Hypothalamus (tissue), 51 donors: ENCODE measurements at places on chromosomes 3 and 15.

DNA sequence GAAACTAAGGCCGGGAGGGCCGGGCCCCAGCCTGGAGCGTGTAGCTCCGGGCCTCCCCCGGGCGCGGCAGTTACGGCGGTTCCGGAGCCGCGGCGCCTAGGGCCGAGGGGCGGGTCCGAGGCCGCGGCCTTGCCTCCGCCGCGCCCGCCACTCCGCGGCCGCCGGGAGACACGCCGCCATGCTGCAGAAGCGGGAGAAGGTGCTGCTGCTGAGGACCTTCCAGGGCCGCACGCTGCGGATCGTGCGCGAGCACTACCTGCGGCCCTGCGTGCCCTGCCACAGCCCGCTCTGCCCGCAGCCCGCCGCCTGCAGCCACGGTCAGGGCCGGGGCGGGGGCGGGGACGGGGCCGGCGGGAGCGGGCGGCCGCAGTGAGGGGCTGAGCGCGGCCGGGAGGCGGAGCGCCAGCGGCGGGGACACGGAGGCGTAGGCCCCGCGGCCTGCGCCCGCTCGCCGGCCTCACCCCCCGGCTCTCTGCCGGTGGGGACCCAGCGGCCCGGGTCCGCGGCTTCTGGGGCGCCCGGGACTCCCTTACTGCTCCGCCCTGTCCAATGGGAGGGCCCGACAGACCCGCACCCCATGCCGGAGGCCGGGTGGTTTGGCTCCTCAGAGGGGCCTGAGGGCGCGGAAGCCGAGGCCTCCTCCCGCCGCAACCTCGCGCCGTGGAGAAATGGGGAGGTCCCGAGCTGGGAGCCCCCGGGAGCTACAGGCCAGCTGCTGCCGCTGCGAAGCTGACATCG is at the start of gene DIS3L:
TSS of gene DIS3L (plus strand) at position 150 of the 738 bp plus-strand sequence. CDS start at position 179, 29 bp downstream.
- DNase-seq = peak; percentile 53

DNA sequence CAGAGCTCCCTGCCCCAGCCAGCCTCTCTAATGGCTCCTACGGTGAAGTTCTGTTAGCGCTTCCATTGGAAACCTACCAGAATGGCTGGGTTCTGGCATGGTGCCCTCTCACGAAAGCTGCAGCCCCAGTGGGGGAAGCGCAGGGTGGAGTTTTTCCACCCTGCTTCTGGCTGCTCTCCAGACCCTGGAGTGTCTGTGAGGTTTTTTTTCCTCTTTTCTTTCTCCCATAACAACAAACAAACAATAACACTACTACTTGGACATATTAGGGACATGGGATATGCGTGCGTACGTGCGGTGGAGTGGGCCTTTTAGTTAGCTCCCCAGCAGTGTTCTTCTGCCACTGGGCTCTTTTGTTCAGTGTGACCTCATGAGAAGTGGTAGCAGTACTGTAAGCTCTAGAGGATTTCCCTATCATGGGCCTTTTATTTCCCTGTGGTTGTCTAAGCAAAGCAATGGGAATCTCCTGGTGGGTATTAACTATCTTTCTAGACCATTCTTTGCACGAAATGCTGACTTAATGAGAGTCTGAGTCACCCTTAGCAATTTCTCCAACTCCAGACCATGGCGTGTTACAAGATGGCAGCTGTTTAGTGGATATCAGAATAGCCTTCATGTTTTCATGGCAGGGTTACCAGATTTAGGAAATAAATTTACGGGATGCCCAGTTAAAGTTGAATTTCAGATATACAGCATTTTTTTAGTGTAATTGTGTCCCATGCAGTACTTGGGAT is 161.9 kb downstream of the FNDC3B start:
- no peak for DNase-seq

GRCh38 chr3:47098910-47099309 is 65.0 kb downstream of the SETD2 start:
- no peak for DNase-seq

- no peak for DNase-seq
Measured at GRCh38 chr15:74257623-74258022, 21.5 kb downstream of the CCDC33 start.

GRCh38 chr3:101279162-101279561 is 41.2 kb downstream of the IMPG2 start:
- DNase-seq = no peak

DNA sequence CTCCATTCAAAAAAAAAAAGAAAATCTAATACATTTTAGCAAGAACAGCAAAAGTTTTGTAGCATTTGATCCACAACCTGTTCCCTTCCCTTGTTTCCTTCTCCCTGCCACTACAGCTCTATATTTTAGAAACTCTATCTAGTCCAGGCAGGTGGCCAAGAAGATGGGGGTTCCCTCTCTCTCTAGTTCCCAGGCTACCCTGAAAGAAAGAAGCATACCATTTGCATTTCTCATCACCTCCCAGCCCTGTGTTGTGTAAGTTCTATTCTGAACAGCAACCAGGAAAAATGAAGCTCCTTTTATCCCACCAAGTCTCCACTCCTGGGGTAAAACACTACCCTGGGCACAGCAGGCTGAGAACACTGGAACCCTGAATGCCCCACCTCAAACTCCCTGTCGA is 100.0 kb downstream of the PCCB start:
- no peak for DNase-seq

- DNase-seq = no peak
Measured at GRCh38 chr3:14379843-14380242, 22.6 kb upstream of the SLC6A6 start.

DNA sequence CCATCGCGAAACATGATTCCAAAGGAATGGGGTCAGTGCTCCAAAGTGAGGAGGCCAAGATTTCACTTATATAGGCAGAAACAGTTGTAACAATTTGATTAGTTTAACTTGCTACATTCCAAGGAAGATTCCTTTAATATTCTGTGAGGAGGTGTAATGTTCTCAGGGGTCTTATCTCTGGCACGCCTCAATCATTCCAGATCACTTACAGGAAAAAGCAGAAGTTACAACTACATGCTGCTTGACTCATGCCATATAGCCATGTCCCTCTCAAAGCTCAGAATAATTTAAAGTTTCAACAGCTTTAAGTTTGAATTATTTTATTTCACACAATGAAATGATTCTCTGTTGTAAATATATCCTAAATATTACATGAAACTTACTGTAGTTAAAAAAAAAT is 3.5 kb upstream of the FYTTD1 start:
- DNase-seq = no peak

DNA sequence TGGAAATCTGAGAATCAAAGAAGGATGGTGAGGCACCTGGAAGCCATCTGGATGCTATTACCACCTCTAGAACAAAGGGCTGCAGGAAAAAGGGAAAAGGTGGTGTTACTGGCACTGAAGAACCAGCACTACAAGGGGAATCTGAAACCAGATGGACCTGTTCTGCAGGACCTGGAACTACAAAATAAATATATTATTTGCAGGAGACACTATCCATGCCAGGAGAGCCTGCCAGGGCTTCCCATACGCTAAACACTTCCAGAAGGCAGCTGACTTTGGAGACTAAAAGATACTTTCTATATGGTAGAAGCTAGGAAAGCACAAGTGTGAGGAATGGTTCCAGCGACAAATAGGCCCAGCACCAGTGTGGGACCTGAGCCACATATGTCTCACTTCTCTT is 83.4 kb upstream of the POU1F1 start:
- DNase-seq = no peak

GRCh38 chr15:51162865-51163762 is 68.4 kb upstream of the TNFAIP8L3 start:
- peak; percentile 64 for DNase-seq

DNA sequence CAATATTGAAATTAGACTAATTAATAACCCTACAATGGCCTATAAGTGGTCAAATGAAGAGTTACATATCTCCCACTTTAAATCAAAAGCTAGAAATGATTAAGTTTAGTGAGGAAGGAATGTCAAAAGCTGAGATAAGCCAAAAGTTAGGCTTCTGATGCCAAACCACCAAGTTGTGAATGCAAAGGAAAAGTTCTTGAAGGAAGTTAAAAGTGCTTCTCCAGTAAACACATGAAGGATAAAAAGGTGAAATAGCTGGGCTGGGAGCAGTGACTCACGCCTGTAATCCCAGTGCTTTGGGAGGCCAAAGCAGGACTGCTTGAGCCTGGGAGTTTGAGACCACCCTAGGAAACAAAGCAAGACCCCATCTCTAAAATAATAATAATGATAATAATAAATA is 46.9 kb upstream of the DCUN1D1 start:
- DNase-seq = no peak

- no peak for DNase-seq
Measured at GRCh38 chr3:186152361-186152798, 43.5 kb upstream of the ETV5 start.

GRCh38 chr15:86557018-86557550 is 477.4 kb downstream of the AGBL1 start:
- DNase-seq = no peak

GRCh38 chr15:77391372-77391951 is 28.4 kb downstream of the PEAK1 start:
- DNase-seq = no peak

- no peak for DNase-seq
Measured at GRCh38 chr15:25797936-25798901, 64.9 kb downstream of the ATP10A start.

GRCh38 chr3:189369636-189370035 is 197.9 kb downstream of the TPRG1 start:
- DNase-seq = no peak

- DNase-seq = peak; percentile 1
Measured at GRCh38 chr3:117628823-117629291, 919.3 kb downstream of the TUSC7 start.

GRCh38 chr3:167969548-167969947 is 126.2 kb downstream of the GOLIM4 start:
- DNase-seq = no peak

GRCh38 chr3:99969136-99969535 is 145.2 kb downstream of the FILIP1L start:
- no peak for DNase-seq

GRCh38 chr3:140636406-140637138 is 41.3 kb upstream of the TRIM42 start:
- DNase-seq = no peak

GRCh38 chr3:160830796-160831195 is 74.8 kb downstream of the PPM1L start:
- DNase-seq = no peak

GRCh38 chr3:31960793-31961431 is 20.1 kb downstream of the OSBPL10 start:
- no peak for DNase-seq

DNA sequence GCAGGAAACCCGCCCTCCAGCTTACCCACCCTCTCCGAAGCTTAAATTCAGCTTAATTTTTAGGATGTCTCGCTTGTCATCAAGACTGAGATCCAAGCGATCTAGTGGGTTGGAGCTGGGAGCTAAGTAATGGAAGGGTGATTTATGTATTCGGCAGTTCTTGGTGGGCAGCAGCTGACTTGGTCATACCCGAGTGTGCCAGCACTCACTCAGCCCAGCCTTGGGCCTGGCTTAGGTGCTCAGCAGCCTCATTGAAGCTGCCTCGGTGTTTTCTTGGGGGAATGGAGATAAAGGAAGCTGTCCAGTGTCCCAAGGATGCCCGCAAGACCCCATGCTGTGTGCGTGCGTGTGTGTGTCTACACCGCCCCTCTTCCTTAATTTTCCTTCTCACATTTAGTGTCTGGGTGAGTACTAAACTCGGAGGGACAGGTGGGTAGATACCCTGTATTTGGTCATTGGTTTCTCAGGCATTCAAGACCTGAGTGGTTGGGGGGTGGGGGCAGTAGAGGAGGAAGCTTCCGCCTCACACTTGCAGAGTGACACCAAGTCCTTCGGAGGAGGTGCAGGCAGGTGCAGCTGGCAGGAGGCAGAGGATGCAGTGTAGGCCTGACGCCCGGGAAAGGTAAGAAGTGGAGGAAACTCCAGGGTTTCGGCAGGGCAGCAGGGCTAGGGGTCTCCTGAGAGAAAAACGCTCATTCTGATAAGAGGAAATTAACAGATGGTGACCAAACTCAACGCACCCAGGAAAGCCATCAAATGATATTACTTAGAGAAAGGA is 92.8 kb downstream of the PCSK6 start:
- DNase-seq = no peak

DNA sequence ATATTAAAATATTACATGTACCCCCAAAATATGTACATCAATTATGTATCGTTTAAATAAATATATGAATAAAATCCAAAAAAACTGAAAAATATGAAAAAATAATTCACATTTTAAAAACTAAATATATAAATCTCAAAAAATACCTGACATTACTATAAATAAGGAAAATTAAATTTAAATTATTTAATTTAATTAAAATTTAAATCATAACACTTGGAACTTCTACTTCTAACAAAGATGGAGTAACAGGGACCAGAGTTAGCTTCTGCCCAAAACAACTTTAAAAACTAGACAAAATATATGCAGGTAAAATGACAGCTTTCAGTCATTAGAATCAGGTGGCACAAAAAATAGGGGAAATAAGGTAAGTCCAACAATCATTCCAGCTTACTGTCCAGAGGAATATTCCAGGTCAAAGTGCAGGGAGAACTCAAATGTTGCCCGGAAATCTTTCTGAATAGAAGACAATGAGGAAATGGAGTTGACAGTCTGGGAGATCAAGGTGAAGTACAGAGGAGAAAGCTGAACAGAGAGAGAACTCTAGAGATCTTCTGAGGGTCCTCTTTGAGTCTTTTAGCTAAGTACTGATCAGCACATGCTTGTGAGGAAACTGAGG is 207.7 kb upstream of the ATP11B start:
- no peak for DNase-seq

DNA sequence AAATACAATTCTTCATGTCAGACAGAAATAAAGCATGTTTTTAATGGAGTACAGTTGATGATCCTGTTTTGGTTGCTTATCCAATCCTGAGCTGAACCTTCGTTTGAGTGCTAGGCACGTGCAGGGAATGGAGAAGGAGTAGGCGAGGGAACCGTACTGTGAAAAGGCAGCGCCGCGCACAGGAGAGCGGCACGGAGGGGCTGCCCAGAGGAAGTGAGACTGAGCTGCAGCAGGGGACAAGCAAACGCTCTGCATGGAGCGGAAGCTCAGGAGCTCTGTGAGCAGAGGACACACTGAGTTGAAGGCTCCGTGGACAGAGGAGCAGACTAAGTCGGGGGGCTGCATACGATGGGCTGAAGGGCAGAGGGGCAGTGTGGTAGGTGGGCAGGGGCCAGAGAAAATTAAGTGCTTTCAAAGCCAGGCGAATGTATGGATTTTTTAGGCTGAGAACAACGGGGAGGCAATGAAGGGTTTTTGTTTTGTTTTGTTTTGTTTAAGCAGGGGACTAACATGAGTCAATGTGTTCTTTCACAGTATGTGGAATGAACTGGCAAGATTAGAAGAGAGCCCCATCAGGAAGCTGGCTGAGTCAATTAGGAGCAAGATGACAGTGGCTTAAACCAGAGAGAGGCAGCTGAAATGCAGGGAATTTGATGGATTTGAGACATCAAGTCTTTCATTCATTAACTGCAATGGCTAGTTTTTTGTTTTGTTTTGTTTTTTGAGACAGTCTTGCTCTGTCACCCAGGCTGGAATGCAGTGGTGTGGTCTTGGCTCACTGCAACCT is 23.8 kb upstream of the TM2D3 start:
- peak; percentile 4 for DNase-seq

GRCh38 chr15:22895465-22896190 is 57.2 kb downstream of the NIPA2 start:
- no peak for DNase-seq

DNA sequence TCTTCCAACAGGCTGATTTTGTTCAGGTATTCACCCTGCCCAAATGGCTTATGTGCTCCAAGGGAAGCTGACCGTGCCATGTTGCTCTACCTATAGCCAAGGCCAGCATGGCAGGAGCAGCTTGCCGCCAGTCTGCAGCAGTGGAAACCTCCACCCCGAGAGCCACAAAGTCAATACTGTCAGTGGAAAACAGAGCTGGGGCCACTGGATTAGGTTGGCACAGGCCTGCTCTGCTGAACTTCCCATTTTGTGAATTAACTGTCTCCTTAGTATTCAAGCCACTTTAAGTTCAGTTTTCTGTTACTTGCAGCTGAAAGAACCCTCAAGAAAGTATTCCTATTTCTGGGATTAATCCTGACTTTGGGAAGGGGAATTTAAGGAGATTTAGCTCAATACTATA is 63.8 kb upstream of the XCR1 start:
- no peak for DNase-seq
